ENCODE measurements at places on chromosomes 4 and X. TPM values are rescaled to one million over a fixed set of nuclear protein-coding genes. Genes with fewer than 3 reads are reported as not detected.

Gene SPANXA2
- not detected for total RNA-seq

DNA sequence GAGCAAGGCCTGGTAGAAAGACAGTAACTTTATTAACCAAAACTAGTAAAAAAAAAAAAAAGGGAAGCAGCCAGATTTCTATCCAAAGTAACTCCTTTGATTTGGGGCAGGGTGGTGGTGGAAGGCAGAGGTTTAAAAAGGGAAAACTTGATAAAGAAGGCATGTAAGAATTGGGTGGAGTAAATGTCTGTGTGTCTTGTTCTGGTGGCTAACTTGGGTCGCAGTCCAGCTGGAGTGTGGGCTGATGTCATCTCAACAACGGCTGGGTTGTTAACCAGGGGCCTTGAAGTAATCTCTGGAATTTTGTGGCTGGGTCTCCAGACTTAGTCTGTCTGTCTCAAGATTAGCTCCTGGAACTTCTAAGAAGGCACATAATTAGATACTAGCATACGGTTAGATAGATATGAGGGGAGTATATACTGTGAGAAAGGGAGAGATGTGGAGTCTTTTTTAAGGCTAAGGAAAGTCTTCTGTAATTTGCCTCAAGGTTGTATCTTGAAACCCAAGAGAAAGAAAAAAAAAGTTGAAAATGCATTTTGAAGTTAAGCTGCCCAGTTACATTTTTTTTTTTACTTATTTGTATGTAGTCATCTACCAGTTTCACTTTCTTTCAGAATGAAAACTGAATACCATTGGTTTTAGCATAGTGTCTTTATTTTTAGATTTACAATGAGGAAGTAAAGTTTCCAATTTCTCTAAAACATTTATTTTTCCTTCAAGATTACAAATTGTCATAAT is 48.3 kb downstream of the MTHFD2L start:
- no peak for DNase-seq

- no peak for DNase-seq
These were observed 134.7 kb downstream of the KLF8 start for GRCh38 chrX:56366901-56367300.

GRCh38 chrX:114584375-114584943 is 573 bp downstream of the HTR2C start:
- no peak for DNase-seq

DNA sequence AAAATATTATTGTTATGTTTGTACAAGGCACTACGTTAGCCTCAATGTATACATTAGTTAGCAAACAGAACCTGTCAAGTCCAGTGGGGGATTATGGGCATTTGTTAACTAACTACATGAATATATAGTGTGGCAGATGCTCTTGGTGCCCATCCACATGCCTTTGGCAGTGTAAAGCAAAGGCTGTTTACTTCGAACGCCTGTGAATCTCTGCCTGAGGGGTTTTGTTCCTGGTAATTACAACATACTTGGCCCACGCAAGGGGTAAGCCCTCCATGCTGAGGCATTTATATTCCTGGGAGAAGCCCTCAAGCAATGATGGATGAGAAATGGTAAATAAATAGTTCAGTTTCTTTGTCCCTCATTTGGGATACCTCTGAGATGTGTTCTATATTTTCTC is 119.7 kb downstream of the IL1RAPL1 start:
- no peak for DNase-seq

GRCh38 chr4:106707776-106708463 is 328.2 kb downstream of the DKK2 start:
- no peak for DNase-seq

GRCh38 chrX:40179283-40179682 is 81.5 kb upstream of the BCOR start:
- DNase-seq = no peak

Data from PC-3 (cell line).